NCI-H1694 treated with DMSO at 0.1 percent for 48 hours (cell line): ENCODE measurements at places on chromosomes 11 and 22.

- peak; percentile 45 for DNase-seq
Measured at GRCh38 chr11:82790723-82791484, 57.2 kb upstream of the FAM181B start.

- peak; percentile 74 for DNase-seq
Measured at GRCh38 chr11:47213950-47214565, 716 bp upstream of the DDB2 start.

DNA sequence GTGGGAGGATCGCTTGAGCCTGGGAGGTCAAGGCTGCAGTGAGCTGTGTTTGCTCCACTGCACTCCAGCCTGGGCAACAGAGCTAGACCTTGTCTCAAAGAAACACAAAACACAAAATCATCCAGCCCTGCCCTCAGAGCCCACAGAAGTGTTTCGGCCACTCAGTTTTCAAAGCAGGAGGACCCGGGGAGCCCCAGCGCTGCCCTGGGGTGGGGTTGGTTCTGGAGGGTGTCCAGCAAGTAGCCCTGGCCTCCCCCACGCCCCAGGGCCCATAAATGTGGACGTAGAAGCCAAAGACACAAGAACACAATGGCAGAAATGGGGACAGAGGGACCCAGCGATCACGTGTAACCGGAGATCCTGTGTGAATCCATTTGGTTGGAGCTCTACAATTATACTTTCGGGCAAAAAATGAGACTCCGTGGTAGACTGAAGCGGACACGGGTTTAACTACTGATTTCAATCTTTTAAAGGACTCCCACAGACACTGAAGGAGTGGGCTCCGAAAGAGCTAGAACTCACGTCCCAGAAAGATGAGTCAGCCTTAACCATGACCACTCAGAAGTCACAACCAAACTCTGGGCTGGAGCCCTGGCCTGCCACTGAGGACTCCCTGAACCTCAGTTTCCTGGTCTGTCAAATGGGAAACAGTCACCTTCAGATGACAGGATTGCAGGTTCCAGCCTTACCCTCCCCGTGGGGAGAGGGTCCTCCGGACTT lies 9.0 kb upstream of the CYTH4 start:
- no peak for DNase-seq

GRCh38 chr22:30253205-30253852 lies 6.8 kb upstream of the LIF start:
- DNase-seq: peak; percentile 68

DNA sequence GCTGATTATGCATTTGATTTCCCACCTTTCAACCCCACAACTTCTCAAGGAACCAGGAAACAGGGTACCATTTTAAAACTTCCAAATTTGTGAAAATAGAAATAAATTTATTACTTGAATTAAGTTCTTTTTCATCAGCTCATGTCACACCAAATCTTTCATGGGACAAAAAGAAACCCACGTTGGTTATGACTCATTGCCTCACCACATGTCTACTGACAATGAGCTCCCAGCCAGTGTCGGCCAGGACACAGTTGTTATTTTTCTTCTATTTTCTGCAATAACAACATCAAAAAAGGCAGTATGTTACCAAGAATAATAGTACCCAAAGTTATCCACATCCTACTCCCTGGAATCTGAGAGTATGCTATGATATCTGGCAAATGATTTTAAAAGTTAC lies 17.3 kb downstream of the MS4A6A start:
- DNase-seq: no peak

GRCh38 chr11:36436064-36436463 lies 74.0 kb downstream of the TRAF6 start:
- DNase-seq: no peak

DNA sequence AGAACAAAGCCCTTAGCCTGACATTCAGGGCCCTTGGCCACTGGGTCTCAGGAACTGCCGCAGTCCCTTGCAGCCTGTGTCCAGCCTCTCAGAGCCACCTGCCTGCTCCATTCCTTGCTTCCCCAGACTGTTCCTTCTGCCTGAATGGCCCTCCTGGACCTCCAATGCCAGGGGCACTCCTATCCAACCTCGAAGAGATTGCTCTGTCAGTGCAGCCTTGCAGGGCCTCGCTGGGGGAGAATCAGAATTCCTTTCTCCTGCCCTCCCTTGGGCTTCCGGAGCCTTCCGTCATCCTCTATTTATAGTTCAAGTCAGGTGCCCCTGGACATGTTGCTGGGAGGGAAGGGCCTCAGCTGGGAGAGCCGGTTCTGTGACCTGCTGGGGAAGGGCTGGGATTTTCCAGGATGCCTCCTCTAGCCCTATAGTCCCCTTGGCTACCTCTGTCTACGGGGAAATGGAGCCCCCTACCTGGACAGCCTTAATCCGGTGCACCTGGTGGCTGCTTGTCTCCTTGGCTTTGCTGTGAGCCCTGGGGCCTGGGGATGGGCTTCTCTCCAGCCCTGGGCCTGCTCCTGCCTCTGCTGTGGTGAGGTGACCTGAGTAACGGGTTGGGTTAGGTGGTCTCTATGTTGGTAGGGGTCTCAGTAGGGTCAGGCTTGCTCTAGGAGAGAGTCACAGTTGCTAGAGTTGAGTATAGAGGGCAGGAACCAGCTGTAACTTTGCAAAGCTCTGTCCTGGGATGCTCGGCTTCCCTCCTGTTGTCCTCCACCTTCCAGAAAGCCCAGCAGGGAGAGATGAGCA lies 45.9 kb upstream of the SYT7 start:
- DNase-seq: no peak

DNA sequence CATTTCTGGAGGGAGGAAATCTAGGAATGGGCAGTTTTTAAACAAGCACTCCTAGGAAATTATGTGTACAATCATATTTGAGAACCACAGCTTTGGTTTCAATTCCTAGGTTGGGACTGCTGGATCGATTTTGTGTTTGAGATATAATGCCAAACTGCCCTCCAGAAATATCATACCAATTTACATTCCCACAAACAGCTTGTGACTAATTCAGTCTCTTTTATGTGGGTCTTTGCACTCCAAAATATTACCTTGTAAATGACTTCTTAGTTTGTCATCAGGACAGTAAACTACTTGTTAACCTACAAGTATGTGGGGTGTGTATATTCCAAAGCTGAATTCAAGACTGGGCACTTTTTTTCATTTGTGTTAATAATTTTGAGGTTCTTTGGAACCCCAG lies 9.8 kb upstream of the BARX2 start:
- no peak for DNase-seq

DNA sequence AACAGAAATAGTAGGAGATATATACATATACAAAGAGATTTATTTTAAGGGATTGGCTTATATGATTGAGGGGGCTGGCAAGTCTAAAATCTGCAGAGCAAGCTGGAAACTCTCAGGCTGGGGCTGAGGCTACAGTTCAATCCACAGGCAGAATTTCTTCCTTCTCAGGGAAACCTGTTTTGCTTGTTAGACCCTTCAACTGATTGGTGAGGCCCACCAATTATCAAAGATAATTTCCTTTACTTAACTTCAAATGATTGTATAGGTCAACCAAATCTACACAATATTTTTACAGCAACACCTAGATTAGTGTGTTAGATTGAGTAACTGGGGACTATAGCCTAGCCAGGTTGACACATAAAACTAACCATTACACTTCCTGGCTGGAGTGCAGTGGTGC lies 4.7 kb upstream of the PLEKHB1 start:
- no peak for DNase-seq

DNA sequence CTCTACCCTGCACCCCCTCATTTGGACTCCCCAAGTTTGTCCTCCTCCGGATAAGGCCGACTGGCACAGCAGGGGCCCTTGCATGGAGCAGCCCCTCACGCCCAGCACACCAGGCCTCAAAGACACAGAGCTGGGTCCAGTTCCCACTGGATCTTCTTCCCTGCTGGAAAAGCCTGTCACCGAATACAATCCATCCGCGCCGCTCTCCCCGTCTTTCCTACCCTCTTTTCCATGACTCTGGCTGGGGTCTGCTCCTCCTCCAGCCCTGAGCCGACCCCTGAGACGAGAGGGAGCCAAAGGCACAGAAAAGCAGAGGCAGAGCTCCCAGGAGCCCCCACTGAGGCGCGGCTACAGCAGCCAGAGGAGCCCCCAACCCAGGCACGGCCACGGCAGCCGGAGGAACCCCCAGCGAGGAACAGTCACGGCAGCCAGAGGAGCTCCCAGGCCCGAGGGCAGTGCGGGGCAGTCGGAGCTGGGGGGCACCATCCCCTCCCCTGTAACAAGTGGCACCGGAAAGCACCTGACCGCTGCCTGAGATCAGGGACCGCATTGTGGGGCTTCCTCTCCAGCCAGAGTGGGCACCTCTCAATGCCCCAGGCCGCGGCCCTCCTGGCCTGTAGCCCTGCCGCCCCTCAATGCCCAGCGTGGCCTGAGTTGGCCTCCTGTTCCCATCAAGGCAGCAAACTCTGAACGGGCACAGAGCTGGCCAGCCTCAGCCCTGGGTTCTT lies 12.0 kb downstream of the ALG12 start:
- DNase-seq: no peak

- no peak for DNase-seq
Measured at GRCh38 chr11:30914143-30914762, 328.1 kb upstream of the MPPED2 start.

- DNase-seq: no peak
Measured at GRCh38 chr11:126416542-126417090, 61.1 kb downstream of the ST3GAL4 start.

GRCh38 chr11:62353841-62354240 lies 16.6 kb downstream of the ASRGL1 start:
- no peak for DNase-seq

DNA sequence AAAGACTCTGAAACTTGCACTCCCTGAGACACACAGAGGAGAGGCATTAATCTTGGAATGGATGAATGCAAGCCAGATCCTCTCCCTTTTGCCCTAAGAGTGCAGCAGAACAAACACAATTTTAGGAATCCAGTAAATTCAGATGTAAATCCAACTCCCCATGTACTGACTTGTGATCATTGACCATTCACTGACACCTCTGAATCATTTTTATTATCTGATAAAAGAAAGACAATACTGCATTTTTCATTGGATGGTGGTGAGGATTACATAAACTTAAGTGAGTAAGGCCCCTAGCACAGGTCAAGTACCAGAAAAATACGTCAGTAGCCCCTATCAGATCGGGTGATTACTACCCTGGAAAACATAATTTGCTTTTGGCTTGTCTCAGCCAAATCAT lies 782.9 kb upstream of the API5 start:
- no peak for DNase-seq

GRCh38 chr11:128830290-128831173 lies 36.6 kb downstream of the KCNJ1 start:
- no peak for DNase-seq

GRCh38 chr22:45636683-45637082 lies 35.0 kb upstream of the ATXN10 start:
- DNase-seq: no peak

DNA sequence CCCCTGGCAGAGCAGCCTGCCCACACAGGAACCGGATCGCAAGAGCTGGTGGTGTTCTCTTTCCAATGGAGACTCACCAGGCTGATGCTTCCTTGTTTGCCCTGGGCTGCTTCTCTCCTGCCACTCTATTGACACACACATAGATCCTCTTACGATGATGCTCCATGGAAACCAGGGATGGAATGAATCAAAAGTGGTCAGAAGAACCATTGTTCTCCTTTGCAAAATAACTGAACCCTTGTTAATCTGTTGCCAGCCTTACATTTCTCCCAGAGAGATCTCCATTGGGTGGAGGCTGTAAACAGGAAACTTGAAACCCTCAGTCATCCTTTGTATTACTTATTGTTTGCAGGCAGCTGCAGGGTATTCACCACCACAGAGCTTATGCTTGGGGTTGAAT lies 24.6 kb upstream of the LDLRAD3 start:
- no peak for DNase-seq

DNA sequence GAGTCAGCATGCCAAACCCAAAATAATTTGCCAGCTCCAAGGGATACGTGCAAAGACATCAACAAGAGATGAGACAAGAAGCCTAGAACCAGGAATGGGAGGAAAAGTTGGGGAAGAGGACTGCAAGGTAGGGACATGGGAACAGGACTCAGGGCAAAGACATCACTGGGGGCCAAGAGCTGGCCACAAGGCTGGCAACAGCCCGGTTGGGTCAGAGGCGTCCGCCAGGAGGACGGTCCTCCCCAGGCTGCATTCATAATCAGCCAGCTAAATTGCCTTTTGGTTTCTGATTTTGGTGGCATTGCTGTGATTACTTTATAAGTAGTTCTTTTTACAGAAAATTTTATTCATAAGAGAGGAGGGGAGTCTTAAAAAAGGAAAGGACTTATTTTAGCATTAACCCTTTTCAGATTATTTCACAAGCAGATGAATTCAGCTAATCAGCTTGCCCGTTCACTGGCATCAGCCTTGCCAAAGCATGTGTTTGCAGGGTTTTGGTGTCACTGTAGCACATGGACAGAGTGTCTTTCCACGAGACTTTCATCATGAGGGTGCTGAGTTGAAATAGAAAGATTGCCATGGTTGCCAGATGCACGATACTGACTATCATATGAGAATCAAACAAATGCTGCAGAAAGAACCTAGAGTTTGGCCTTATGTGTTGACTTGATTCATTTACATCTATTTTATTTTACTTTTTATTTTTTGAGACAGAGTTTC lies 23.2 kb upstream of the NAV2 start:
- no peak for DNase-seq

DNA sequence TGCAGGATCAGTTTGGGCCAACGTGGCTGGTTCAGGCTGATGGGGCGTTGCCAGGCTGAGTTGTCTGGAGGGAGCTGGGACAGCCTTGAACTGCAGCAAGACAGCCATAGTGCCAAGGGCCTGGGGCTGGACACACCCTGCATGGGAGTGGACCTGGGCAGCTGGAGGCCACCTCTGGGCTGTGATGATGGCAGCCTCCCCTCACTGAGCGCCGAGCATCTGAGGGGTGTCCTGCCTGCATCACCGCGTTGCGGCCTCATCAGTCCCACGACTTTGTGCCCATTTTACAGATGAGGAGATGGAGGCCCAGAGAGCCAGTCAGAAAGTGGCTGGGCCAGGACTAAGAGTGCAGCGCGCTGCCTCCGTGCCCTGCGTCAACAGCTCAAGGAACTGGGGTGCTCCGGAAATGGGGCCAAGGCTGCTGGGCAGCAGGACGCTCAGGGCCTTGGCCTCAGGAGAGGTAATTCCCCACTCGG lies 590 bp upstream of the TSPO start:
- DNase-seq: no peak
